ENCODE measurements at places on chromosomes 7 and 10.

DNA sequence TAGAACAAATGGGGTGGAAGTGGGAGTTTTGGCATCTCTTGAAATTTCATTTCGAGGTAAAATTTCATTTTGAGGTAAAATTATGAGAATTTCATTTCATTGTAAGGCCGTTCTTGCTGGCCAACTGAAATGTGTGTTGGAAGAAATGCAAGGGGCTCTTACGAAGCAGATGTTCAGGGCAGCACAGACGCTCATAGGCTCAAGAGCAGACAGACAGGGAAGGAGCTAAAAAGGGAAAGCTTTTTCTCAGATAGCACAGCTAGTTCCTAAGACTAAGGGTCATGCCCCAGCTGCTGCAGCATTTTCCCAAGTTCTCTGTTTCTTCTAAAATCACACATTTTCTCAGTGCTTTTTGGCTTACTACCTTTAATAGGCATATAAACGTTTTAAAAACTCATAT is 65.1 kb upstream of the SFMBT2 start:
- DNase-seq, result no peak

- DNase-seq, result no peak
Measured at GRCh38 chr7:109751241-109751640, 1181.6 kb downstream of the DNAJB9 start.

DNA sequence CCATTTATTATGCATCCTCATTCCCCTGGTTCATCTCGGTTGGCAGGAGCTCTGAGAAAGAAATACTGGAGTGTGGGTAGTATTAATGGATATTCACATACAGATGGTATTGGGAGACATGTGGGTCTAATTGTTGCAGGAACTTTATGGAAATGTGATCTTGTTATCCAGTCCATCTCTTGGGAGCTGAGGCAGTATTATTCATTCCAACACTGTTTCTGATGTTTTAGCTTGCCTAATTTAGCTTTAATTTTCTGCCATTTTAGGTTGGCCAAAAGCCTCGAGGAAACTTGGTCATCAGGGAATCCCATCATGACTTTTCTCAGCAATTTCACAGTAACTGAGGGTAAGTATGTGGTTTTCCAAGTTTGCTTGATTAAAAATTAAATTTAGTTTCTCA is 125.7 kb downstream of the ABCA13 start:
- DNase-seq, result no peak

DNA sequence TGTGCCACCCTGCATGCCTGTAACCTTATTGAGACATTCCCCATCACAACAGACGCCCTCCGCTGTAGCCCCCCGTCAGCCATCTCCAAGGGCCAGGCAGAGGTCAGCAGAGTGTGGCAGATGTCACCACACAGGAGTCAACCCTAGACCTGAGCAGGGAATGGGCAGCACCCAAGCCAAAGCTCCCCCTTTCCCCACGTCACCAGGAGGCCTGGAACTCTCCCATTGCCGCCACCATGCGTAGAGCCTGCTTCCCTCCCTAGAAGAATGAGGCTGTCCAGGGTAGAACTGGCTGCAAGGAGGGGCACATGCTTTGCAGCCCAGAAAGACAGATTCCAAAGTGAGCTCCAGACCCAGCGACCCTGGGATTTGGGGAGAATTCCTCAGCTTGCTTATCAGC is 342.9 kb downstream of the TNS3 start:
- no peak for DNase-seq

DNA sequence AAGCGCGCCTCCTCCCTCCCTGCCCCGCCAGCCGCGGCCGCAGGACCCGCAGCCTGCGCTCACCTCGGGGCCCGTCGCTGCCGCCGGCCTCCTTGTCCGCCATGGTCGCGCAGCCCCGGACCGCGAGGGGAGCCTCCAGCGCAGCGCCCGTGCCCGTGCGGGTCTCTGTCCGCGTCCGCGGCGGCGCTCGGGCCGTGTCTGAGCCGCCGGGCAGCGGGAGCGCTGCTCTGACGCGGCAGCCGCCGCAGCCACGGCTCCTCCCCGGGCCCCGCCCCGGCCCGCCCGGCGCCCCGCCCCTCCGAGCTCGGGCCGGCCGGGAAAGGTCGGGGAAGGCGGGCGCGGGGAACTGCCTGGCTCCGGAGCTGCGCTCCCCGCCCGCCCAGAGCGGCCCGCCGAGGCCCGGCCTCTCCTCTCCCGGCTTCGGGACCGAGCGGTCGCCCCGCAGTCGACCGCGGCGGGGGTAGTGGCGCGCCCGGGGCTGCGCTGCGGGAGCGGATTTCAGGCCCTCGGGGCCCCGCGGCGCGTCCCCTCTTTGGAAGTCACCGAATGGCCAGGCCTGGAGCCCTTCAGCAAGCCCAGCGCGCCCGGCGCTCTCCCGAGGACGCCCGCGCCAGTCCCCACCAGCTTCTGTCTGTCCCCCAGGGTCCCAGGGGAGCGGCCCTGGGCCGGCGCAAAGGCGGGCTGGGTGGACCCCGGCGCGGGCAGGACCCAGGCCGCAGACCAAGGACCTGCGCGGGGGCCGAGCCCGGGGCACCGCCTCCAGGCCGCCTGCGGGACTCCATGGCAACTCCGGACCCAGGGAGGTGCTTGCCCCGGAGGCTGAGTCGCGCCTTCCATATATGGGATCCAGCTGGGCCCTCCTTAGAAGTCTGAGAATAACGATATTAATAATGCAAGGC is at the start of gene HSPA12A:
HSPA12A (minus strand) TSS at position 200 of the 899 bp plus-strand sequence; CDS start at position 103, 97 bp downstream.
- no peak for DNase-seq

GRCh38 chr10:109838592-109839244 is 84.6 kb downstream of the XPNPEP1 start:
- no peak for DNase-seq

DNA sequence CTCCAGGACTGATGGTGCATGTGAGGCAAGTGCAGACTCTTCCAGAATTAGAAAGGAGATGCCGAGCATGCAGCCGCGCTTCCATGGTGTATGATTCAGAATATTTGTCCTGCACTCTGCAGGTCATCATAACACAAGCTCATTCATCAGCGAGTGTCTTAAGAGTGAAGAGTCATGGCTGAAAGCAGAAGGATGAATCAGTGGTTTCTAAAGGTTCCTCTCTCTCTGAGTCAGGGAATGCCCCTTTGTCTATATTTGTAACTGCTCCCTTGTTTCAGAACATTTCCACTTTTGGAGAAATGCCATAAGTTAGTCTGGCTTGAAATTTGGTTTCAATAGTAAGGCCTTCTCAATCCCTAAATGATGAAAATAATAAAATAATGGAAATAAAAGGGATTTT is 52.3 kb downstream of the HECW1 start:
- no peak for DNase-seq
